GM23338 (cell line): ENCODE measurements at places on chromosomes 6 and 20. TPM values are rescaled to one million over a fixed set of nuclear protein-coding genes. Genes with fewer than 3 reads are reported as not detected.

DNA sequence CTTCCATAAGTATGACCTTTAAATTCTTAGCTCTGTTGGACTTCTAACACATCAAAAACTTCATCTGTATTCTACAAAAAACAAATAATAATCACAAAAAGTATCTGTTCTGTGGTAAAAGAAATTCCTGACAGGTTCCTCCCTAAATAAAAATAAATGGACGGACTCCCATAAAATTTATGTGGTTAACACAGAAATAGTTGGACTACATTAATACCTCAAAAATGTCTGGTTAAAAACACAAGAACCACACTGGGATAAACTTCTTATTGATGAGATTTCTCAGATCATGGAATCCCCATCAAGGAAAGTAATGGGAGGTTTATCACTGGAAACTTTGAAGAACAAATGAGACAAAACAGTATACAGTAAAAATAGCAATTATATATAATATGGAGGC, 172.4 kb downstream of the MOXD1 start:
- H3K4me1 ChIP-seq: peaks cover 7% of the 10 kb centered on the region; the same call in 1 of the 2 replicates
- H3K27me3 ChIP-seq: no peaks in the 10 kb centered on the region
- H3K4me3 ChIP-seq: no peak overlapping the region

The TSPO2 gene
- 0.31 TPM in 1 of 2 replicates, not detected in the other for polyA plus RNA-seq

GRCh38 chr6:119768201-119768600, 418.6 kb upstream of the MAN1A1 start:
- no peaks in the 10 kb centered on the region for H3K4me1 ChIP-seq
- no peak overlapping the region for H3K27ac ChIP-seq
- H3K36me3 ChIP-seq: no peaks in the 10 kb centered on the region
- no peak for DNase-seq
- H3K27me3 ChIP-seq: no peaks in the 10 kb centered on the region

The TRIM26 gene
- 9.9 and 11.0 TPM in 2 replicates for polyA plus RNA-seq

The SAPCD1 gene
- polyA plus RNA-seq: 4.5 and 5.0 TPM in 2 replicates

DNA sequence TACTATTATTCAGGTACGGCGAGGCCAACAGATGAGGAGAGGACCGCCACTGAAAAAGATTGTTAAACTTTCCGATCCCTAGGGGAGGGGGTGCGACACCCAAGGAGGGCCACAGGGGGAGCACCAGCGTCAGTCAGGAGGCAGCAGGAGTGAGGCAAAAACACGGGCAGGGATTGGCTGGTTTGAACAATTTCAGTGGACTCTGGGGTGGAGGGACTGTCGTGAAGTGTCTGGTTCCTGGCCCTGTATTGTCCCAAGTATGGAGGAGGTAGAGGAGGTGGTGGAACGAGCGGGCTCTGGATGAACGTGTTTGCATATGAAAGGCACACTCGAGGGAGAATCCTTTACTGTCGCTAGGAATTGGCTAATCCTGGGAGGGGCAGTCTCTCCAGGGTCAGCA, 32.5 kb upstream of the MCUR1 start:
- no peak overlapping the region for H3K27ac ChIP-seq
- H3K4me3 ChIP-seq: peak overlapping the region; percentile 27
- H3K27me3 ChIP-seq: no peaks in the 10 kb centered on the region
- H3K36me3 ChIP-seq: no peaks in the 10 kb centered on the region
- peaks cover 19% of the 10 kb centered on the region for H3K4me1 ChIP-seq

DNA sequence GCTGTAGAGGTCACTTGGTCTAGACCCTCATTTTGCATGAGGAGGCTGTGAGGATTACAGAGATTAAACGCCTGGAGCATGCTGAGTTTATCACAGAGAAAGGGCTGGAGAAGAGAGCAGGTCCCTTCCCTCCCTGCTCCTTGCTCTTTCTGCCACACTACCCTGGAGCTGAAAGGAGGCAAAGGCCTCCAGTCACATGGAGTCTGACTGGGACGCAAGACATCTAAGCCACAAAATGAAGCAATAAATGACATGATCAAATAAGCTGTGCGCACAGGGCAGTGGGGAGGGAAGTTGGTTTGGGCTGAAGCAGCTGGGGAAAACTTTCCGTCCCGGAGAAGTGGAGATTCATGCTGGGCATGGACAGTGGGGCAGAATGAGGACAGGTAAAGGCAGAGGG, 33.3 kb downstream of the ATXN1 start:
- H3K27me3 ChIP-seq: no peaks in the 10 kb centered on the region
- peaks cover 1% of the 10 kb centered on the region; the same call in 1 of the 2 replicates for H3K4me1 ChIP-seq
- no peaks in the 10 kb centered on the region for H3K36me3 ChIP-seq
- H3K27ac ChIP-seq: no peak overlapping the region
- no peak for DNase-seq
- H3K4me3 ChIP-seq: no peak overlapping the region

GRCh38 chr6:139473231-139473701, 98.8 kb upstream of the CITED2 start:
- no peaks in the 10 kb centered on the region for H3K36me3 ChIP-seq
- H3K4me3 ChIP-seq: no peak overlapping the region
- H3K27me3 ChIP-seq: no peaks in the 10 kb centered on the region
- H3K4me1 ChIP-seq: peaks cover 40% of the 10 kb centered on the region
- DNase-seq: peak; percentile 34
- peak overlapping the region; percentile 79 for H3K27ac ChIP-seq

The NELFE gene
- polyA plus RNA-seq: 86.0 and 93.4 TPM in 2 replicates
